ENCODE measurements at places on chromosomes 11 and 22.
A peak's percentile ranks its signal among the peaks of the same experiment; 100 is the strongest.

GRCh38 chr11:6568191-6568918, 35.1 kb downstream of the RRP8 start:
- DNase-seq = no peak

DNA sequence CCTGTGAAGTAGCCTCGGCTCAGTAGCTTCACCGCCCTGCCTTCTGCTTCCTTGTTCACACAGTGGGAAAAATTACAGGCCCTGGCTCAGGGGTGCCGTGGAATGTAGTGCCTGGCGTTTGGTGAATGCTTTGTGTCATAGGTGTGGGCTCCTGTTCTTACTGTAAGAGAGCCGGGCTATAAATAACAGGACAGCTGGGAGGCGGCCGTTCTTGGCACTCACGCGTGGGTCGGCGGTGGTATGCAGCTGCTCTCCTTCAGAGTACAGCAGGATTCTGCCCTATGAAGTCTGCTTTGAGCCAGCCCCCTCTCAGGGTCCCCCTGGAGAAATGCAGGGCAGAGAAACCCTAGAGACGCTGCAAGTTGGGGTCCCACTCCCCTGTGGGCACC, 84.2 kb downstream of the CTTN start:
- DNase-seq = no peak

- no peak for DNase-seq
Measured at GRCh38 chr11:4798427-4799183, 5.6 kb downstream of the OR52R1 start.

- no peak for DNase-seq
Measured at GRCh38 chr11:128936606-128937251, 5.9 kb downstream of the TP53AIP1 start.

GRCh38 chr11:40306938-40307548, 1152.4 kb downstream of the LRRC4C start:
- no peak for DNase-seq

DNA sequence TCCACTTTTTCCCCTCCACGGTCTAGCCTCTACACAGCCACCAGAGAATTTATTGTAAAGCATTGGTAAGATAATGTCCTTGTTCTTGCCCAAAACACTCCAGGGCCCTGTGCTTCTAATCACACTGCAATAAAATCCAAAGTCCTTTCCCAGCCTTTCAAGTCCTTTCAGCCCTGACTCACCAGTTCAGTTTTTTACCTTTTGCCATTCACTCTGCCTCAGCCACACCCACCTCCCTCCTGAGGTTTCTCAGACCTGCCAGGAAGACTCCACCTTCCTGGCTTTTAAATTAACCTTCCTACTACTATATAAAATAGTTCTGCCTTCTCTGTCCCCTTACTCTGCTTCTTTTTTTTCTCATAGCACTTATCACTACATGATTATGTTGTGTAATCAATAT, 91.0 kb upstream of the ARHGAP32 start:
- DNase-seq = no peak

GRCh38 chr11:66886671-66887221, 29.9 kb downstream of the LRFN4 start:
- DNase-seq = no peak

- DNase-seq = peak; percentile 29
Measured at GRCh38 chr11:76803811-76804600, 20.9 kb downstream of the TSKU start.

DNA sequence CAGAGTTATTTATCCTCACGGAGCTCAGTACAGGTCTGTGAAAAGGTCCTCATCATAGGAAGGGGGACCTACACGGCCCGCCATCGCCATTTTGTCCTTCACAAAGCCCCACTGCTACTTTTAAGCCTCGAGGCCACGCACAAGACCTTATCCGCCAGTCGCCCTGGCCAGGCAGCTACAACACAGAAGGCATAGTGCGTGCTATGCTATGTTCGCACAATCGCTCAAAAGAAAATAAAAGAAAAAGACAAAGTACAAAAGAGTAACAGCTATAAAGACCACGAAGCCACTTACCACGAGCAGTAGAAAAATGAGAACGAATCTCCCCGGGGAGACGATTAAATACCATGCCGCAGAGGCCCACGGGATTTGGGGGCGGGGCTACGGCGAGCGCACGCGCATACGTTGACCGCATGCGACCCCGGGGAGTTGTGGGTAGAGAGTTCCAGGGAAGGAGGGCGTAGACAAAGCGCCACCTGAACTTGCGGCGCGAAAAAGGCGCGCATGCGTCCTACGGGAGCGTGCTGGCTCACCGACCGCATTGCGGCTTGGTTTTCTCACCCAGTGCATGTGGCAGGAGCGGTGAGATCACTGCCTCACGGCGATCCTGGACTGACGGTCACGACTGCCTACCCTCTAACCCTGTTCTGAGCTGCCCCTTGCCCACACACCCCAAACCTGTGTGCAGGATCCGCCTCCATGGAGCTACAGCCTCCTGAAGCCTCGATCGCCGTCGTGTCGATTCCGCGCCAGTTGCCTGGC, 16.4 kb upstream of the WDR74 start:
- peak; percentile 97 for DNase-seq

DNA sequence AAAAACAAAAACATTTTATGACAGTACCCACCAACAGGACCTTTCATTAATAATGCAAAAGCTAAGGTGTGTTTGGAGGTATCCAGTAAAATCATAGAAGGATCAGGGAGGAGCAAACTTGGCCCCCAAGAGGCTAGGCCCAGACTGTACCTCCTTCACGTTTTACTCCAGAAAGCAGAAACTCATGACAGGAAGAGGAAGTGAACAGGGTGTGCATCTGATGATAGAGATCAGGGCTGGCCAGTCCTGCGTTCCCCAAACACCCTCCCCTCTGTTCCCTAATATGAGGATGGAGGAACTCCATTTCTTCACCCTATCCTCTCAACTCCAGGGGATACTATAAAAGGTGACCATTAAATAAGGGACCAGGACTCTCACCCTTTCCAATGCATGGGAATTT, 10.2 kb upstream of the MS4A12 start:
- DNase-seq = no peak

DNA sequence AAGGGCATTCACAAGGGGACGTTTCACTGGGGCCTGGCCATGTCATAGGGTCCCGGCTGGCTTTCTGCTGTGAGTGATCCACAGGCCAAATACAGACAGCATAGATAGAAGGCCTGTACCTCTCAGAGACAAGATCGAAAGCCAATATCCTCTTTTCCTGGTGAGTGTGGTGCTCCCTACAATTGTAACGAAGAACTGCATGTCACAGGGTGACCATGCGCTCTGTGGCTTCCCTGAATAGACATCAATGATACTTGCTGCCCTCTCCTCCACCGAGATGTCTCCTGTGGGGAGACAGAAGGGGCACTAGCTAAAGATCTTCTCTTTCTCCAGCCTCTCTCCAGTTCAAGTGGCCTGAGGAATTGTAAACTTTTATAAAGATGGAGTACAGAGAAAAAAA, 226.1 kb upstream of the POU2AF2 start:
- no peak for DNase-seq

DNA sequence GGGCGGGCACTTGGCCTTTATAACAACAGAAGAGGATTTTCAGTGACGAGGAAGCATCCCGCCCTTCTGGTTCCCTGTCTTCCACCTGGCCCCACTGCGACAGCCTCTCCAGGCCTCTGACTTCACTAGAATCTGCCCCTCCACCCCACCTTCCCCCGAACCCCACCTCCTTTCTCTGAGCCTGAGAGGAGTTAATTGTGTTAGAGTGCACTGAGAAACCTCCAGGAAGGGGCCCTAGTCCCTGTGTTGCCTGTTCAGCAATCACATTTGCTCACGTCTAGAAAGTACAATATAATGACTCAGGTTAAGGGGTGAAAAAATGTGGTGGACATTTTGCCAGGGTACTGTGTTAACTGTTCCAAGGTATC, 38.8 kb downstream of the PTPRJ start:
- DNase-seq = no peak

DNA sequence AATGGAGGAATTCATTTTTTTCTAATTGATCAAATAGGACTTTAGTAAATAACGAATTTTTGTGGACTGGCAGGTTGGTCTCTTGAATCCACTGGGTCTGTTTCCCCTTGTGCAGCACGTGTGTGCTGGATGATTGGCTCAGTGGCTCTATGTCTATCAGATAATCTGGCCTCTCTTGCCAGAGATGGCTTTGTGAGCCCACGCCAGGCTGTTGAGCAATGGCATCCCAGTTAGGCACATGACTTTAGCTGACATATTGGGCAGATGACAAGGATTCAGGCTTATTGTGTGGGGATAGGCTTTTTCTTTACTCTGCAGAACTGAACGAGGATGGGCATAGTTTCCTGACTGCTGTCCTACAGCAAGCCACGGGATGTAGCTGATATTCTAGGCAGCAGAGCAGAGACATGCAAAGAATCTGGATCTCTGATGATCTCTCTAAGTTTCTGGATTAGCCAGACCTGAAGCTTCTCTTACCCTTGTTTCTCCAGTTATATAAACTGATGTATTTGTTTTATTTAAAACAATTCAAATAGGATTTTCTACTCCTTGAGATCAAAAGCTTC, 144.9 kb downstream of the ARHGAP42 start:
- DNase-seq = no peak

- no peak for DNase-seq
Measured at GRCh38 chr11:100972046-100972445, 157.6 kb downstream of the PGR start.

- DNase-seq = no peak
Measured at GRCh38 chr11:35168671-35169070, 29.7 kb downstream of the CD44 start.

- DNase-seq = no peak
Measured at GRCh38 chr11:59898650-59899049, 20.1 kb downstream of the OOSP3 start.

DNA sequence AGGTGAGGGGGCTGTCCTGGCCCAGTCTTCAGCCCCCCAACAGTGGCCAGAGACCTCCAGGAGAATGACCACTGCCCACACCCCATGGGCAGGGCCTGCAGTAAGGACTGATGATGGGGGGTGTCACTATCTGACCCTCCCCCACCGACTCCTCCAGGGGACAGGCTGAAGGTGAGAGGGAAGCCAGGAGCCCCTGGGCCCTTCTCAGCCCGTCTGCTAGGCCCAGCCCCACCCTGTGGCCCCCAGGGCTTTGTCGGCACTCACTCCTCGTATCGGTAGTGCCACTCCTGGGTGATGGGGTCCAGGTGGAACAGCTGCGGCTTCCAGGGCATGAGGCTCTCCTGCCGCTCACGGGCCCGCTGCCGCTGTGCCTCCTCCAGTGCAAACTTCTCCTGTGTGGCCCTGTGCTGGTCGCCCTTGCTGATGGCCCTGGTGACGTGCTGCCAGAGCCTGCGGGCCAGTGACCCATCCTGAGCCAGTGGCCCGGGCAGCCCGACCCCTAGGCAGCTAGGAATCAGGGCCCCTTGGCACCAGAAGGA, 35.4 kb upstream of the CARS1 start:
- DNase-seq = no peak

DNA sequence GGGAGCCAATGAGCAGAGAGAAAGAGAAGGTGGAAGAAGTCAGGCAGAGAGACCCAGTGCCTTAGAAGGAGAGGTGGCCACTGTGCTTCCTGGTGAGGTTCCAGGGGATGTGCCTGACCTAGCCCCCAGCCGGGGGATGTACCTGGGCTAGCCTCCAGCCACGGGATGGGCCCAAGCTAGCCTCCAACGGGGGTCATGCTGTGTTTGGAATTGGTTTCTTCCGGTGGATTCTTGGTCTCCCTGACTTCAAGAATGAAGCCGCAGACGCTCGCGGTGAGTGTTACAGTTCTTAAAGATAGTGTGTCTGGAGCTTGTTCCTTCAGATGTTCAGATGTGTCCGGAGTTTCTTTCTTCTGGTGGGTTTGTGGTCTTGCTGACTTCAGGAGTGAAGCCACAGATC, 6.9 kb upstream of the SMIM38 start:
- no peak for DNase-seq

DNA sequence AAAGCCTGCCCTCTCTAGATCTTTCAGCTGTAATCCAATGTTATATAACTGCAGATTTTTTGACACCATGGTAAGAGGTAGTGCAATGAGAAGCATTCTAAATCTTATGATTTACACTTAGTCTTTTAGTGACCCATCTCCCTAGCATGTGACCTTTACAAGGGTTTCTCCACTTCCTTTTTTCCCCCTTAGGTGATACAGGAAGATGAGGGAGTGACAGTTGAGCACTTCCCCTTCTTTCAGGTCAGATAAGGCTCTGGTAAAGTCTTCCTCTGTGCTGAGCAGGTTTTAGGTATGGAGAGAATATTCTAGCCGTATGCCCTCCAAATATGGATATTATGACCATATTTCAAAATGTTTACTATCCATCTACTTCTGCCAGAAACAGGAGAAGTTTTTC, 753.6 kb downstream of the JRKL start:
- no peak for DNase-seq

- DNase-seq = no peak
Measured at GRCh38 chr11:65419772-65420481, 2.7 kb upstream of the NEAT1 start.

DNA sequence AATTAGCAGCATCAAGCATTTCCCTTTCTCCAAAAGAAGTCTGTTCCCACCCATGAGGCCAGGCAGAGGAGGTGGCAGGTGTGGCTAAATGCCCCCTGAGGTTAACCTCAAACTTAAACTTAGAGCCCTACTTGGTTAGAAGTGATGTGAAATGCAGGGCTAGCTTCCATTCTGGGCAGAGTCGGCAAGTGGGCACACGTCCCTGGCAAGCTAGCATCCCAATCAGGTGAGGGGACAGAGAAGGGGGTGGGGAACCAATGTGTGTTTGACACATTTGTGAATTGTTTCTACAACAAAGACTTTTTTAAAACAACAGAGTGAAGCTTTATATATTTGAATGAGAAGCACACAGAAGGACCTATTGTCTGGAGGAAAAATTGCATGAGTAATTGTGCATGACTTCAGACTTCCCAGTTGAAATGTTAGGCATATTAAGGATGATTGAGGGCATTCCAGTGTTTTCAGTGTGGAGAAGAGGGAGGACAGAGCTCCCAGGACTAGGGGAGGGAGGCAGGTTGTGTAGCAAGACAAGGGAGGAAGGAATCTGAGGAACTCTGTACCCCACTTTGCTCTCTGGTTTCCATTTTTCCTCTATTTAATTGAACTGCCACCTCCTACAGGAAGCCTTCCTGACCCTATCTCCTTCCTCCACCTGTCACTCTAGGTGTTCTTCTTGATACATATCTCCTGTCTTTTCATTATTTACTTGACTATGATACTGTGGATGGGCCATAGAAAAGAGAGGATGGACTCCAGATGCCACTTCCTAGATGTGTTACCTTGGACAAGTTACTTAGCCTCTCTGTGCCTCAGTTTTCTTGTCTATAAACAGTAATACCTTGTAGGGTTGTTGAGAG, 83.3 kb upstream of the PICALM start:
- no peak for DNase-seq

DNA sequence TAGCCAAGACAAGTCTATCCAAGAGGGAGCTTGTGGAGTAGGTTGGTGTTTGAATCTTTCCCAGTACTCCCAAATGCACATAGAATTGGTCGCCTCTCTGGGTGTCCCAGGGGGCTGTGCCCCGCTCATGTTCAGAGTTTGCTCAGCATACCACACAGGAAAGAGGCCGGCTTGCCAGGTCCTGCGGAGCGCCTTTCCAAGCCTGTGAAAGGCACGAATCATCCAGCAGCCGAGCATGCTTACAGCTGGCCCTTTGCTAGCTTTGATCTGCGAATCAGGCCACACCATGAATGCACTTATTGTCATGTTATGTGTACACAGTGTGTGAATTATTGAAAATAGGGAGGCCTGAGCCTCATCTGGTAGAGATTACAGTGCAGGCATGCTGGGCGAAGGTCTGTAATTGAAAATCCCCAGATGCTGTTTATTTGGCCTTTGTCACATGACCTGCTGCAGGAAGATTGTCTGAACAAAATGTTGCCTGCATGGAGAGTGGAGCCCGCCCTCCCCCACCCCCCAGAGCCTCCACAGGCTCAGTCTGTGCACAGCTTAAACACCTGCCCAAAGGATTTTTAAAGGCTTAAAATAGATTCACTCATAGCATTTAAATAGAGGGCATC, 163.3 kb upstream of the RASSF10 start:
- no peak for DNase-seq

GRCh38 chr11:16605894-16606783, 132.3 kb upstream of the C11orf58 start:
- DNase-seq = peak; percentile 49
